ENCODE measurements at places on chromosomes 6 and 20.

GRCh38 chr6:97978855-97979271 lies 695.8 kb upstream of the MMS22L start:
- DNase-seq = no peak

GRCh38 chr6:74356391-74356790 lies 660.4 kb downstream of the CD109 start:
- no peak for DNase-seq

DNA sequence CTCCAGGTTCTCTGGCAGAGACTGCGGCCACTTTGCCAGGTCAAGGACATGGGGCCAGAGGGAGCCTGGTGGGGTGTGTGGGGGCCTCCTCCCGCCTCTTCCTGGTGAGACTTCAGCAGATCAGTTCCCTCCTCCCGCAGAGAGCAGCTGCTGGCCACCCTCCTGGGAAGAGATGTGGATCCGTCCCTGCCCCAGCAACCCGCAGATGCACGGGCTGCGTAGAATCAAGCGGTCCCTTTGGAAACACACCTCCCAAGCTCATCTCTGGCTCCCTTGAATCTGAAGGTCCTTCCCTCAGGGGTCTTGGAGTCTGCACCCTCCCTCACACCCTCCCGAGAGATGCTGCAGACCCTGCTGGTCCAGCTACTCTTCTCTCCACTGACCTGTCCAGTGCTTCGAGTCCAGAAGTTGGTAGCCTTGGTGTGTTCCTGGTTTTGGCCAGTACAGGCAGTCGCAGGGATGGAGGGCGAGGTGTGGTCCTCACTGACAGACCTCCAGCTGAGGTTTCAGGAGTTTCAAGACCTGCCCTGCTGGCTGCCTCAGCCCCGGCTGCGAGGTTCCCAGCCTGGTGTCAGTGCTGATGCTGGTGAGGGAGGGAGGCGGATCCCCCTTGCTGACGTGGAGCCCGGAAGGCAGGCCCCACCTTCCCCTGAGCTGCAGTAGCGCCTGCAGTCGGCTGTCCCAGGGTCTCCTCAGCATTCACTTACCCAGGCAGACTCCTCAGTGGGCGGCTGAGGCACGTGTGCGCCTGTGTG lies at the start of gene NPBWR2:
Gene NPBWR2 (minus strand): TSS at position 585 of the 755 bp plus-strand sequence. CDS start 734 bp downstream, outside the sequence.
- no peak for DNase-seq

DNA sequence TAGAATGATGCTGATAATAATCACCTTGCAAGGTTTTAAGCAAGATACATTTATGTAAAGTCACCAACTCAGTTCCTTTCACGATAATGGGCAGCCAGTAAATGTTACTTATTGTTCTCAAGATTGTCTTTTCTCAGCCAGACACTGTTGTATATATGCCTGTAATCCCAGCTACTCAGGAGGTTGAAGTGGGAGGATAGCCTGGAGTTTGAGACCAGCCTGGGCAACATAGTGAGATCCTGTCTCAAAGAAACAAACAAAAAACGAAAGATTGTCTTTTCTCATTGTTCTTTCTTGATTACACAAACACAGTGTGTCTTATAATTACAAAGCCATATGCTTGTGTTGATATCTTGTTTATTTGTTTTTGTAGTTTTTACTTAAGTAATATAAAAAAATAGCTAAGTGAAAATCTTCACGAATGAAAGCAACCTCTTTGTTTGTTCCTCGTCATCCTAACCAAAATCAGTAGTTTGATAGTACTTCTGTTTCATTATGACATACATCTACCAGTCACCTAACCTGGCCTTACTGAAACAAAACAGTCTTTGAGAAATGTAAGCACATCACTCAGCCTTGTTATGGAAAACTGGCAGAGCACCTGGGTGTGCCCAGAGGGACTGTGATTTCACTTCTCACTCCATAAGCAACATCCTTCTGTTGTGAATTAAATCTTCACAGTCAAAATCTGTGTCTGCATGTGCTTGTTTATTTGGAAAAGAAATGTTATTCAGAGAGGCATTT lies 436.2 kb upstream of the SOX4 start:
- DNase-seq = no peak

DNA sequence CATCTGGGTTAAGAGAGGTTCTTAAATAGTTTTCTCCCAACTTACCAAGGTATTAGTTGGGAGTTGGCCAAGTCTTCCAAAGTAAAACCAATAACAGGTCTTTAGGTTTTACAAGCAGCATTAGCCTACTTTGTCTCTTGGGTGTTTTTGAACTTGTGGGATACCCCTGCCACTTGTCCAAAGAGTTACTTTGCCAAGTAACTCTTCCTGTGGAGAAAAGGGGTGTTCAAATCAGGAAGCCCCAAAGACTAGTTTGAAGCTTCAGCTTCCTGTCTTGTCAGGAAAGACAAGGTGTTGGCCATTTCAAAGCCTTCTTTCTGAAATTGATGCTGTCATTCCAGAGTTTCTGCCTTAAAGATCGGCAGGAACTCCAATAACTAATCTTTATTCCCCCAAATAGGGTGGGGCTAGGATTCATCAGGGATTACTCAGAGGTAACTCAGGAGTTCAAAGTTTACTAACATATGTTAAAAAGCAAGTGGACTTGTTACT lies 822 bp downstream of the RAB22A start:
- DNase-seq = no peak

- DNase-seq = no peak
Measured at GRCh38 chr6:107543088-107543487, 53.2 kb downstream of the SOBP start.

DNA sequence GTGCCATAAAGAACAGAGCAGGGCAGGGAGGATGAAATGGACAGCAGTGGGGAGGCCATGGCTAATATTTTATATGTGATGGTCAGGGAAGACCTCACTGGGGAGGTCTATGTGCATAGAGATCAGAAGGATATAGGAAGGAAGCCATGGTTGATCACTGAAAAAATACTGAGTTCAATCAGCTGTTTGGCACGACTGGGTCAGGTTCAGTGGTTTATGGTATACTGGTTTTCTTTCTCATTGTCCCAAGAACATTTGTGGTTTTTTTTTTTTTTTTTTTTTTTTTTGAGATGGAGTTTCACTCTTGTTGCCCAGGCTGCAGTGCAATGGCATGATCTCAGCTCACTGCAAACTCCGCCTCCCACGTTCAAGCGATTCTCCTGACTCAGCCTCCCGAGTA lies 78.3 kb upstream of the TIAM2 start:
- DNase-seq = no peak

DNA sequence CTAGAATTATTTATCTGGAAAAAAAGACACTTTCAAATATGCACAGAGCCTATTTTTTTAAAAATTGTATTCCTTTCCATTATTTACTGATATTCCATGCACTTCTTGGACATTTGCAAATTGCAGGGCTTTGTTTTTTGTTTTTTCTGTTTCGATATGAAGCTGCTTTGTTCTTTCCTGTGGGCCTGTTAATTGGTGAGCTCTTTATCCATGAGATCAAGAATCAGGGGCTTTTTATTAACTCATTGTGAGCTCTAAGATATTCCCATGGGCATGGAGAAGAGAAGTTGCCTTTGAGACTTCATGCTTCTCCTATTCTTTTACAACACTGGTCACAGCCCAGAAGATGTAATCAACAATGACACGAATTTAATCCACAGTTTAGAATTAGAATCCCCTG lies 145.1 kb downstream of the SAMD5 start:
- DNase-seq = no peak

DNA sequence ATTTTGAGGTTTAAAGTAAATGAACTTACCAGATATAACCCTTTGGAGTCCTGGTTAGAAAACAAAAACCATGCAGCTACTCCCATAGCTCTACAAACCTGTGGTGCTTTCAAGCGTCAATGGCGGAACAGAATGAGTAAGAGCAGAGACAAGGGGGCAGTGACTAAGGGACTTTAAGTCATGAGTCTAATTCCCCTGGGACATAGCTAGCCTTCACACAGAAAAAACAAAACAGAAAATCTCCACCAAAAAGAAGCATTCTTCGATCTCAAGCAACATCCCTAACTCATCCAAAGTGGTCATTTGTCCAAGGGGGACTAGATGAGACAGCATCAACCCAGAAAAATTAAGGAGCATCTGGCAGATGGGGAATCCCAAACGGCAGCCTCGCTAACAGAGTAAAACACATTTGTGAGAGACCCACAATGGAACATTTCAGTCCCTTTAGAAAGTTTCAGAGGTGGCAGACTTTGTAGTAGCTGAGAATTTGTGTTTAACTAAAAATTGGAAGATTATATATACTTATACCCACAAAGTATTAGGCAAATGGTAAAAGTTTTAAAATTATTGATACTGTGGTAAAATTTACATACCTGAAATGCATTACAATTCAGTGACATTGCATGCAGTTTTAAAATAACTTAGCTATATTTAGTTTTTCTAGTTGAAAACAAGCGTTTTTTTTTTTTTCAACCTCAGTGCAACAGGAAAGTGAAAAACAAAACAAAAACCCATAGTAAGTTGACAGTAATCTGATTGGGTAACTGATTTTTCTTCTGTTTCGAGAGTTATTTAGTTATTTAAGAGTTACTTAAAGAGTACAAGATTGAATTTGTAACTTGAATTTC lies 67.5 kb downstream of the KCNQ5 start:
- no peak for DNase-seq

Data from cortex of kidney (tissue), 1 donor.